ENCODE measurements at places on chromosomes 7 and 10. TPM values are rescaled to one million over a fixed set of nuclear protein-coding genes. Genes with fewer than 3 reads are reported as not detected.

The CPN1 gene
- not detected for total RNA-seq

The CABCOCO1 gene
- not detected for total RNA-seq

The FRMPD2 gene
- 0.28 TPM for total RNA-seq

The ANKRD61 gene
- total RNA-seq: 0.14 TPM

The ITPRID1 gene
- total RNA-seq: not detected

The PTF1A gene
- total RNA-seq: not detected

The UCN3 gene
- not detected for total RNA-seq

The EPHA1 gene
- not detected for total RNA-seq

The NRP1 gene
- total RNA-seq: 178 TPM

The NYAP1 gene
- 5.4 TPM for total RNA-seq

The NEURL1 gene
- total RNA-seq: not detected

The TCF7L2 gene
- total RNA-seq: 2.9 TPM

The RPEL1 gene
- total RNA-seq: 0.17 TPM
